ENCODE measurements at places on chromosomes 1 and 21.

DNA sequence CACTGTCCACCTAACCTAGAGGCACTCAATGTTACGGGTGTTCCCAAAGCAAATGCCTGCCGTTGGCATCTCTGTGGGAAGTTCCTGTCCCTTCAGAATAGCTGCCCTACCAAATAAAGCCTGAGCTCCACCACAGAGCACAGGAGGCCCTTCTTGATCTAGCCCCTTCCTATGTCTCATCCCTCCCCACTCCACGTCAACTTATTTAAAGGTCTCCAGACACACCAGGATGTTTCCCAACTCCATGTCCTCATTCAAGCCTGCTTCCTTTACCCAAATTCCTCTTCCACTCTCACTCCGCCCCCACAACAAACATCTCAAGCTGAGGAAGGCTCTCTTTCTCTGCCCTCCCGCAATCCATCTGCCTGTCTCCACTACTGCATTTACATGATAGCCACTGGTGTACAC, 87.7 kb downstream of the TGFBR3 start:
- DNase-seq, result no peak

GRCh38 chr1:3912809-3913685, 13.0 kb upstream of the C1orf174 start:
- no peak for DNase-seq

DNA sequence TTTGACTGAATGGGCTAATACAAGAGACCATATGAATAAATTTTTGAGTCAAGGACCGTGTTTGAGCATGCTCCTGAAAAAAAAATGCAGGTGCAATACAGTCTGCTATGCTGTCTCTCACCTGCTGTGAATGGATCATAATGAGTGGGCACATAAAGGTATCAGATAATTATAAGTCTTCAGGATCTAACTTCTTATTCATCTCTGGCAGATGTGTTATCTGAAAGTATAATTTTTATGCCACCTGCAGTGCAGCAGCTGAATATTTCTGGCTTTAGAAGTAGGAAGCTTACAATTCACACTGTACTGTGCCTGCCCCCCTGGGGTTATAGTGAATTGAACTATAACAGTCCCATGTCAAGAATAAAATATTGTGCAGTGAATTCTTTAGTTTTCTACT, 333.3 kb downstream of the MRPL39 start:
- no peak for DNase-seq

GRCh38 chr1:145985129-145985501, 11.3 kb downstream of the TXNIP start:
- DNase-seq, result no peak

DNA sequence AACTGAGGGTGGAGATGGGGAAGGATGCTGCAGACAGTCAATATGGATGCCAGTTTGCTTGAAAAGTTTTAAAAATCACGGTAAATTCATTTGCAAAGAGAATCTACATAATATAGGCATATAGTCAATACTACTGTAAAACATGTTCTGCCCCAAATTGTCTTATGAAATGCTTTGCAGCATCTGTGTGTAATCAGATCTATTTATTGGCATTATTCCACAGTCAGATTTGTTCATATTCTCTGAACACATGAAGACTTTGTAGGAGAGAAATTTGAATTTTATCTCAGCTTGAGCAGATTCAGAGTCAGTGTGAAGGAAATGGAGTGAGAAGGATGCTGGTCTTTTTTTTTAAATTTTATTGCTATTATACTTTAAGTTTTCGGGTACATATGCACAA, 88.5 kb downstream of the PLPPR4 start:
- no peak for DNase-seq

- no peak for DNase-seq
Measured at GRCh38 chr21:19034560-19034959, 631.0 kb upstream of the TMPRSS15 start.

DNA sequence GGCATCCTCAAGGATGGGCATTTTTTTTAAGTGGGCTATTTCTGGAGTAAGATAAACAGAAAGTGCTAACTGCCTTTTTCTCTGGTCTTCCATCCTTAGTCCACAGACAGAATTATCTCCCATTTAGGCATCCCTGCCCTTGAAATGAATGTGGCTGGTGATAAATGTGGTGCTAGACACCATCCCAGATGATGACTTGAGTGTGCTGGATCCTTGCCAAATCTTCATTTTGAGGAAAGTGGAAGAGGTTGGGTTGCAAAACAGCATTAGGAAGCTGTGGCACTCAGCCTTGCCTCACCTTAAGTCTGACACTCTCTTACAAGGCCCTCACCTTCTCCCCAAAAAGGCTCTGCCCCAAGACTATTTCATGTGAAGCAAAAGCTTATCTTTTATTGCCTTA, 19.2 kb downstream of the MAB21L3 start:
- DNase-seq, result no peak

Data from stimulated activated CD8-positive, alpha-beta memory T cell treated with anti-CD3 and anti-CD28 coated beads, Interleukin-4, amount 100 ng/mL, for 1 hour (primary cell).